ENCODE measurements at places on chromosomes 5 and 9.

DNA sequence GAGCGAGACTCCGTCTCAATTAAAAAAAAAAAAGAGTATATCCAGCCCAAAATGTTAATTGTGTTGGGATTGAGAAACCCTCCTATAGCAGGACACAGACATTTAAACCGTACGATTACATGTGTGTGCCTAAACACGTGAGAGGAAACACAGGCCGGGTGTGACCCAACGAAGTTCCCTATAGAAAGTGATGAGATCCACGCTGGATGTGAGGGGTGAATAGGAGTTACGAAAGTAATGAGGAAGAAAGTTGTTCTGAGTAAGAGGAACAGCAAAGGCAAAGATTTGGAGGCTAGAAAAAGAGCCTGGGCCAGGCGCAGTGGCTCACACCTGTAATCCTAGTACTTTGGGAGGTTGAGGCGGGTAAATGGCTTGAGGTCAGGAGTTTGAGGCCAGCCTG lies 13.6 kb downstream of the NAIF1 start:
- no peak for DNase-seq

- DNase-seq = no peak
Measured at GRCh38 chr5:149060325-149060724, 2.5 kb downstream of the SH3TC2 start.

- DNase-seq = no peak
Measured at GRCh38 chr5:143601357-143601756, 197.9 kb upstream of the NR3C1 start.

DNA sequence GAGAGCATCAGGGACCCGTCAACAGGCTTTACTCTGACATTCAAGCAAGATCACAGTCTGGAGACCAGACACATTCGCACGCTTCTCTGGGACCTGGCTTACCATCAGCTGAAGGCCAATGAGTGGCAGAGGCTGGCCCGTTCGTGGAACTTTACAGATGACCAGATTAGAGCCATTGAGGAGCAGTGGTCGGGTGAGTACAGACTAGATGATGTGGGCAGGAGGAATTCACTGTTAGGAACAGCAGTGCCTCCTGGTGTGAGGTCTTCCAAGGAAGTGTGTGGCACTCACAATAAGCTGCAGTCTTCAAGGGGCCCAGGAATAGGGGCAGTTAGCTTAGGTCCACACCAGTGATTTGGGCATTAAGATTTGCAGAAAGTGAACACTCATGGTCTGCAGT lies 50.4 kb downstream of the POC5 start:
- DNase-seq = no peak

- DNase-seq = no peak
Measured at GRCh38 chr9:116162241-116162781, 8.7 kb downstream of the PAPPA start.

DNA sequence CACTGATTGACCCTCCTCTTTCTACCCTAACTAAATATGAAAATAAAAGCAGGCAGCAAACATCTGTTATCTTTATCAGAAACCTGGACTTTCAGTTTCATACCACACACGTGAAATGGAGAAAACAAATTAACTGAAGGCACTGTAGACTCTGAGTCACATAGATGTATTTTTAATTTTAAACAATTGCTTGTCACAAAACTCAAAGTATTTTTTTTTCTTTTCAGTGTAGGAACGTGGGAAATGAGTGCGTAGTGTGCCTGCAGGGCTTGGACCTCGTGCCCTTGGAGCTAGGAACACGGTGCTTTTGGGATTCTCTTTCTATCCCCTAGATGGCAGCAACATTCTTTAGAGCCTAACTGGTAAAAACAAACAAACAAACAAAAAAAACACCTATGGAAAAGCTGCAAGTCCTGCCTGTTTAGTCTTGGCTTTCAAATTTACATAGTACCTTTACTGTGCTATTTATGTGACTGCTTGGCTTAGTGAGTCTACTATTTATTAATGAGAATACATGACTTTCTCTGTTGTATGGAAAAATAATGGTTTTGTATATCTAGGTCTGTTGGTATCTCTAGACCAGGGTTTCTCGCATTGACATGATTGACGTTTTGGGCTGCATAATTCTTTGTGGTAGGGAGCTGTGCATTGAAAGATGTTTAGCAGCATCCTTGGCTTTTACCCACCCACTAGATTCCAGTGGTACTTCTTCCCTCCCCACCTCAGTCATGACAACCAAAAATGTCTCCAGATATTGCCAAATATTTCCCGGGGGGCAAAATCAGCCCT lies 16.8 kb upstream of the ACTBL2 start:
- no peak for DNase-seq

GRCh38 chr9:82930116-82930515 lies 132.8 kb downstream of the RASEF start:
- no peak for DNase-seq

GRCh38 chr5:124706051-124706450 lies 40.4 kb downstream of the ZNF608 start:
- no peak for DNase-seq

DNA sequence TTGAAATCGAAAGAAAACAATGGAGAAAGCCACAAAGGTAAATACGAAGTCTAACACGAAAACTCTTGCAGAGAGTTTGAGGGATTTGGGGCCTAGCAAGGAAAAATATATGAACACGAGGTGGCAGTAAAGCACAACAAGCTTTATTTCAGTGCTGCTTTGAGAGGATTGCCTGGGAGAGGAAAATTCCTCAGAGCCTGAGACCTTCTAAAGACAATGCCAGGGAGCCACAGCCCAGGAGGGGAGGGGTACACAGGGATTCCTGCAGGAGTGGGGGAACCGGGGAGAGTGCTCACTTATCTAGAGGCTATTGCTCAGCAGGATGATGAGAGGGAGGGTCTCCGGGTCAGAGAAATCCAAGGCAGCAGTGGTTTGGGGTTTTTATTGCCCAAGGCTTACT lies 134.9 kb upstream of the ADCY2 start:
- DNase-seq = no peak

GRCh38 chr5:133222979-133223378 lies 171.2 kb downstream of the HSPA4 start:
- no peak for DNase-seq

- DNase-seq = peak; percentile 31
Measured at GRCh38 chr5:96870094-96871026, 5.9 kb upstream of the ERAP2 start.

DNA sequence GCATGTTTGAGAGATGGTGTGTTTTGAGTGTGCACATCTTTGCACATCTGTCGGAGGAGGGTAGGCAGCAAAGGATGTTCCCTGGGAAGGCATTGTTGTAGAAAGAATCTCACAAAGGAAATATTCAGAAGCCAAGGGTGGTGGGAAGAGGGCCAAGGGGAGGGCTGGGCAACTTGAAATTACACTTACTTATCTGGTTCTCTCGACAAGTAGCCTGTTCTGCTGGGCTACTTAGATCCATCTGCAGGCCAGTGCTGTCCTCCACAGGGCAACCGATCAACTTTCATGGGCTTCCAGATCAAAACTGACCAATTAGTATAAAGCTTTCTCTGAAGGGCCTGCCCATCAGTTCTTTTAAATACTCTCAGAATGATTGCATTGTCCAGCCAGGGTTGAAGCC lies 495.2 kb downstream of the GADD45G start:
- DNase-seq = no peak

DNA sequence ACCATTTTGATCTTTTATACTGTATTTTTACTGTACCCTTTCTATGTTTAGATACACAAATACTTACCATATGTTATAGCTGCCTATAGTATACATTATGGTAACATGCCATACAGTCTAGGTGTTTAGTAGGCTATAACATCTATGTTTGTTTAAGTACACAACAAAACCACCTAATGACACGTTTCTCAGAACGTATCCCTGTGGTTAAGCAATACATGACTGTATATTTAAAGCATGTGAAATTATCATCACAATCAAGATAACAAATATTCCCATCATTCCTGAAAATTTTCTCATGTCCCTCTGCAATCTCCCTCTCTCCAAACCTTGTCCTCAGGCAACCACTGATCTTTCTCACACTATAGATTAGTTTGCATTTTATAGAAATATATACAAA lies 66.4 kb upstream of the SUSD1 start:
- DNase-seq = no peak

DNA sequence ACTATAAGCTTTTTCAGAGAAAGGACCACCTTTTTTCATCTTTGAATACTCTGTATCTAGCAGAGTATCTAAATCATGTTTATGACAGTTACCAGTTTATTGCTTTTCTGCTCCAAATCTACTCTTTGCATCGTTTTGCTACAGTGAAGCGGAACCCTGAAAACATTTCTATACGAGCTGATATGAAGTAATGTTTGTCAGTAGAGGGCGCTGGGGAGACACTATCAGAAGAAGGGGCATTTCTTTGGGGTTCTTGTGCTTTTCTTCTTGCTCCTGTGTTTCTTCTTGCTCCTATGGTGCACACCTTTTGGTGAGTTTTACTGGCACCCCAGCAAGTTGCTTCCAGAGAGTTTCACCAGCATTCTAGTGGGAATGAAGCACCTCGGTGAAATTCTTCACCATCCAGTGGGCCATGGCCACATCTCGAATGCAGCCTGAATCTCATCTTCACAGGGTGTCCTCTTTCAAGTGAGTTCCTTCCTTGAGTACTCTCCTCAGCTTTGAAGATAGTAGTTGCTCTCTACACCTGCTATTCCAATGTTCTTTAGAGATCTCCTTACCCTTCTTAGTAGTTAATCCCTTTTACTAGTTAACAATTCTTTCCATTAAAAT lies 98.4 kb downstream of the FGF1 start:
- DNase-seq = peak; percentile 54

DNA sequence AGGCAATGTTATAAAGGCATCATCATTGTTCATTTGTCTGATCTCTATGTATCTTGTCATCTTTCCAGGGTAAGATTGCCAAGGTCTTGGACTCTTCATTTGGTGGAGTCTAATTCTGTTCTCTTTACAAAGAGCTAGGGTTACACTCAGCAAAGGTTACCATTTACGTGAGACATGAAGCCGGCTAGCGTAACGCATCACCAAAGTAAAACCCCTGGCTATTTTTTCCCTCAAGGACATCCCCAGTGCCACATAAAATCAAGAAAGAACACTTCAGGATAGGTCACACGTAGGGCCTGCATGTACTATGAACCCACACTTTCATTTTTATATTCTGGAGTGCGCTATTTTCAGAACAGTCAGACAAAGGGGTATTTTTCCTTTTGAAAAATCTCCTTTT lies 20.0 kb upstream of the MYOT start:
- DNase-seq = no peak
